Astrocyte (in vitro differentiated cells and primary cell): ENCODE measurements at places on chromosomes 1 and 21. TPM values are rescaled to one million over a fixed set of nuclear protein-coding genes. Genes with fewer than 3 reads are reported as not detected.
A peak's percentile ranks its signal among the peaks of the same experiment; 100 is the strongest.

DNA sequence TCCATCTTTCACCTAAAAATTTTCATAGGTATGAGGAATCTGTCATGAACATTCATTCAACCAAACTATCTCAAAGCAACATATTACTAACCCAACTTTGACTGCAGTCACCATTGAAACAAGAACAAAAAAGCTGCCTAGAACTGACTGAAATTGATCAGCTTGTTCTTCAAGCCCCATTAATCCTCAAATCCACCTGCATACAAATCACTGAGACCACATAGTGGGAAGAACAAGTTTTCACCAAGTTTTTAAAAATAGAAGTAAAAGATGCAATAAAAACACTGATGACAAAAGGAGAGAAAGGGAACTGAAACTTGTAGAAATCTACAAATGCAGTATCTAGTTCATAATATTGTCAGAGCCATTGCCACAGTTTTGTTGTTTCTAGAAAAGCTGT is 6.1 kb downstream of the SORT1 start:
- H3K4me3 ChIP-seq, result peak overlapping the region; percentile 34
- peak overlapping the region; percentile 64 for H3K27ac ChIP-seq

GRCh38 chr1:239730378-239730777 is 344.0 kb downstream of the CHRM3 start:
- no peak overlapping the region for H3K27ac ChIP-seq
- H3K36me3 ChIP-seq, result no peaks in the 10 kb centered on the region
- H3K27me3 ChIP-seq, result peaks cover 3% of the 10 kb centered on the region
- no peaks in the 10 kb centered on the region for H3K4me1 ChIP-seq

DNA sequence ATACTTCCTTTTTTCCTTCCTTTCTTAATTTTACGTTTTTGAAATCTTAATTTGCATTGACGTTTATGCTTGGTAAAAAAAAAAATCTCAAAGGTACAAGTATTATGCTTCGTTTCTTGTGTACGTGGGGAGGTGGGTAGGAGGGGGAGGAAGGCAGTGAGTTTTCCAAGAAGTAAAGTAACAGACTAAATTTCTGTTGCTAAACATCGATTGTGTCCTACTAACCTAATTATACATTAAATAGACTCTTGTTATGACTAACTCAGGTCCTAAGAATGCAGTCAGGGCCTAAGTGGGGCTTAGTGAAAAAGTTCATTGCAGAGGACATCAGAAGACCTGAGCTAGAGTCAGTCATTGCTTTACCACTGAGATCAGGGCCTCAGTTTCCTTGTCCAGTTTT is 17.5 kb downstream of the NEK7 start:
- peak; percentile 35 for DNase-seq
- H3K4me1 ChIP-seq, result peaks cover 33% of the 10 kb centered on the region
- H3K36me3 ChIP-seq, result no peaks in the 10 kb centered on the region

GRCh38 chr1:112386024-112386723 is 9.8 kb upstream of the CTTNBP2NL start:
- DNase-seq, result no peak
- H3K27me3 ChIP-seq, result peaks cover 17% of the 10 kb centered on the region
- H3K36me3 ChIP-seq, result no peaks in the 10 kb centered on the region
- H3K4me1 ChIP-seq, result peaks cover 15% of the 10 kb centered on the region
- no peak overlapping the region for H3K27ac ChIP-seq

- peak overlapping the region; percentile 61 for H3K27ac ChIP-seq
- DNase-seq, result peak; percentile 90
- peak overlapping the region; percentile 2 for H3K4me3 ChIP-seq
- no peaks in the 10 kb centered on the region for H3K27me3 ChIP-seq
Observed at GRCh38 chr1:235741294-235741693, 91.7 kb upstream of the GNG4 start.

- no peak overlapping the region for H3K27ac ChIP-seq
- peaks cover 3% of the 10 kb centered on the region for H3K4me1 ChIP-seq
- H3K4me3 ChIP-seq, result no peak overlapping the region
- peak; percentile 18 for DNase-seq
- no peaks in the 10 kb centered on the region for H3K36me3 ChIP-seq
Observed at GRCh38 chr1:15056515-15057285, 96.8 kb upstream of the TMEM51 start.

DNA sequence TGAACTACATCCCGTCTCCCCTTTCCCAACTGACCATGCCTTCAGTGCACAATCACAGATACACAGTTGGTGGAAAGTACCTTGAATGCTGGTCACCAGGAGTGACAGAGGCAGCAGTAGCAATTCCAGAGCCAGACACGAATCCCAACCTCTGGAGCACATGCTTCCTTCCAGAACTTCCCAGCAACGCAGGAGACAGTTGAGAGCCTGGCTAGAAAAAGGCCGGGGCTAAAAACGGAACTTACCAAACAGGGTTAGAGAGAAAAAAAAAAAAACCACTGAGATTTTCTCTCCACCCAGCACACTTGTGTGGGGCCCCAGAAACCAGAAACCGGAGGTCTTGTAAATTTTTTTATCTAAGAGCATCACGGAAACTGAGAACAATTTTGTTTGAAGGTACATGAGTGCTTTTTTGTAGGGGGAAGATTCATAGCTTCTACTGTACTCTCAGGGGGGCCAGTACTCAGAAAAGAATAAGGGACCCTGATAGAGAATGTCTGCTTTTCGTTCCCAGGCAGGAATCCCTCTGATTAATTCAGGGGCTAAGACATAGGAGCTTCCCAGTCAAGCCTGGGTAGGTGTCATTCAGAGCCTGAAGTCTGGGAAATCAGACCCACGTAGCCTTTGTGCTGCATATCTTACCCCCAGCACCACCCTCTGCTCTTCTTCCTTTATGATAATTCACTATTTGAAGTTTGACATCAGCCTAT is at the start of gene CD48:
CD48 (minus strand) TSS at position 221 of the 710 bp plus-strand sequence; CDS start at position 162, 59 bp downstream.
- no peak for DNase-seq
- H3K36me3 ChIP-seq, result no peaks in the 10 kb centered on the region
- H3K4me1 ChIP-seq, result no peaks in the 10 kb centered on the region
- H3K4me3 ChIP-seq, result no peak within 1 kb of the TSS
- no peaks in the 10 kb centered on the region for H3K27me3 ChIP-seq
- no peak within 1 kb of the TSS for H3K27ac ChIP-seq

- no peak overlapping the region for H3K27ac ChIP-seq
- no peak overlapping the region for H3K4me3 ChIP-seq
- H3K27me3 ChIP-seq, result no peaks in the 10 kb centered on the region
- DNase-seq, result peak; percentile 36
- no peaks in the 10 kb centered on the region for H3K36me3 ChIP-seq
Observed at GRCh38 chr1:240691909-240692705, 80.2 kb upstream of the GREM2 start.

GRCh38 chr1:90800012-90800717 is 83.1 kb upstream of the BARHL2 start:
- no peaks in the 10 kb centered on the region for H3K36me3 ChIP-seq
- H3K4me1 ChIP-seq, result no peaks in the 10 kb centered on the region
- no peak overlapping the region for H3K27ac ChIP-seq
- H3K27me3 ChIP-seq, result peaks cover 2% of the 10 kb centered on the region

GRCh38 chr1:228104526-228105269 is 1.6 kb upstream of the C1orf35 start:
- no peaks in the 10 kb centered on the region for H3K36me3 ChIP-seq
- no peak overlapping the region for H3K4me3 ChIP-seq
- no peaks in the 10 kb centered on the region for H3K27me3 ChIP-seq
- no peak for DNase-seq
- H3K4me1 ChIP-seq, result peaks cover 8% of the 10 kb centered on the region

- no peaks in the 10 kb centered on the region for H3K27me3 ChIP-seq
- H3K4me1 ChIP-seq, result no peaks in the 10 kb centered on the region
- no peak overlapping the region for H3K4me3 ChIP-seq
- no peaks in the 10 kb centered on the region for H3K36me3 ChIP-seq
- no peak overlapping the region for H3K27ac ChIP-seq
Observed at GRCh38 chr1:236608930-236609726, 4.8 kb upstream of the HEATR1 start.

- peaks cover 3% of the 10 kb centered on the region for H3K4me1 ChIP-seq
- DNase-seq, result peak; percentile 90
- H3K4me3 ChIP-seq, result no peak overlapping the region
Observed at GRCh38 chr21:33314111-33314510, 10.7 kb upstream of the IFNAR1 start.

- peak overlapping the region; percentile 99 for H3K27ac ChIP-seq
- DNase-seq, result peak; percentile 94
- H3K36me3 ChIP-seq, result no peaks in the 10 kb centered on the region
- peaks cover 75% of the 10 kb centered on the region for H3K4me1 ChIP-seq
- no peak overlapping the region for H3K4me3 ChIP-seq
Observed at GRCh38 chr1:22749919-22750684, 39.5 kb downstream of the EPHB2 start.

GRCh38 chr21:28069450-28069923 is 923.2 kb downstream of the LTN1 start:
- peak; percentile 80 for DNase-seq
- no peaks in the 10 kb centered on the region for H3K4me1 ChIP-seq
- peaks cover 4% of the 10 kb centered on the region for H3K27me3 ChIP-seq
- H3K27ac ChIP-seq, result no peak overlapping the region
- H3K36me3 ChIP-seq, result no peaks in the 10 kb centered on the region

The LRRC53 gene
- not detected in 2 replicates for total RNA-seq

The SPTA1 gene
- total RNA-seq, result 0.02 and 0.09 TPM in 2 replicates

The LINGO4 gene
- total RNA-seq, result not detected in 2 replicates

The CTNNBIP1 gene
- 49.9 and 53.7 TPM in 2 replicates for total RNA-seq

The SPATA1 gene
- 0.41 and 1.4 TPM in 2 replicates for total RNA-seq

The CACNA1S gene
- total RNA-seq, result not detected in 2 replicates

The GUCA2A gene
- not detected in 2 replicates for total RNA-seq

The CNKSR1 gene
- 4.2 and 5.0 TPM in 2 replicates for total RNA-seq

The LCE2A gene
- total RNA-seq, result not detected in 2 replicates

The PADI3 gene
- total RNA-seq, result 0.09 TPM in 1 of 2 replicates, not detected in the other

The PDPN gene
- total RNA-seq, result 39.7 and 59.2 TPM in 2 replicates

The PTPRC gene
- 0.20 TPM in 1 of 2 replicates, not detected in the other for total RNA-seq
